ENCODE measurements at places on chromosomes 6 and 20.

DNA sequence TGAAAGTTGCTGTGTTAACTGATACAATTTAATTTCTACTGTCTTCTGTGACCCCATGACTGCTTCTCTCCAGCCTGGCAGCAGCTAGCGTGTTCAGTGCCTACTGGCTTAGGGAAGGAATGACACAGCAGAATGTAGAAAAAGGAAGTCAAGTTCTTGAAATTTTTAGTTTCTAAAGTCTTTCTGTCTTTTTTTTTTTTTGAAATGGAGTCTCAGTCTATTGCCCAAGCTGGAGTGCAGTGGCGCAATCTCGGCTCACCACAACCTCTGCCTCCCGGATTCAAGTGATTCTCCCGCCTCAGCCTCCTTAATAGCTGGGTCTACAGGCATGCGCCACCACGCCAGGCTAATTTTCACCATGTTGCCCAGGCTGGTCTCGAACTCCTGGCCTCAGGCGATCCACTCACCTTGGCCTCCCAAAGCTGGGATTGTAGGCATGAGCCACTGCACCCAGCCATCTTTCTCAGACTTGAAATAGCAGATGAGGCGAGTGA is 39.3 kb downstream of the PCNA start:
- H3K4me1 ChIP-seq = peaks cover 9% of the 10 kb centered on the region
- no peak overlapping the region for H3K27ac ChIP-seq
- H3K4me3 ChIP-seq = no peak overlapping the region

- H3K36me3 ChIP-seq = no peaks in the 10 kb centered on the region
- no peak for DNase-seq
- H3K4me1 ChIP-seq = no peaks in the 10 kb centered on the region
- H3K27me3 ChIP-seq = no peaks in the 10 kb centered on the region
- H3K4me3 ChIP-seq = no peak overlapping the region
Measured at GRCh38 chr6:162684961-162685360, 42.6 kb downstream of the PRKN start.

DNA sequence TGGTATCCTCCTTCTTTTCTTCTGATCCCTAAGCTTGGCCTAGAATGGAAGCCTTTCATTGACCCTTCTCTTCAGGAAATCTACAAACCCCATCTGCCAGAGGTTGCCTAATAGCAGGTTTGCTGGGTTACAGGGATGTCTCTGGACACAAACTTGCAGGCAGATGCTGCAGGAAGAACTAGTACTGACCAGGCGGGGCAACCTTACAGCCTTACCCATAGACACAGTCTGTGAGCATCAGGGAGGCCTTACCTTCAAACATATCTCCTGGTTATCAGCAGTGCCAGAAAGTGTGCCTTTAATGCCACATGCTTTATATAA is 2.6 kb downstream of the SCUBE3 start:
- H3K4me1 ChIP-seq = peaks cover 5% of the 10 kb centered on the region
- peaks cover 34% of the 10 kb centered on the region for H3K27me3 ChIP-seq
- no peak overlapping the region for H3K4me3 ChIP-seq
- DNase-seq = no peak
- H3K27ac ChIP-seq = no peak overlapping the region

GRCh38 chr20:63017826-63018411 is 11.2 kb upstream of the BHLHE23 start:
- no peak overlapping the region for H3K27ac ChIP-seq
- no peak for DNase-seq
- H3K36me3 ChIP-seq = no peaks in the 10 kb centered on the region
- no peak overlapping the region for H3K4me3 ChIP-seq

DNA sequence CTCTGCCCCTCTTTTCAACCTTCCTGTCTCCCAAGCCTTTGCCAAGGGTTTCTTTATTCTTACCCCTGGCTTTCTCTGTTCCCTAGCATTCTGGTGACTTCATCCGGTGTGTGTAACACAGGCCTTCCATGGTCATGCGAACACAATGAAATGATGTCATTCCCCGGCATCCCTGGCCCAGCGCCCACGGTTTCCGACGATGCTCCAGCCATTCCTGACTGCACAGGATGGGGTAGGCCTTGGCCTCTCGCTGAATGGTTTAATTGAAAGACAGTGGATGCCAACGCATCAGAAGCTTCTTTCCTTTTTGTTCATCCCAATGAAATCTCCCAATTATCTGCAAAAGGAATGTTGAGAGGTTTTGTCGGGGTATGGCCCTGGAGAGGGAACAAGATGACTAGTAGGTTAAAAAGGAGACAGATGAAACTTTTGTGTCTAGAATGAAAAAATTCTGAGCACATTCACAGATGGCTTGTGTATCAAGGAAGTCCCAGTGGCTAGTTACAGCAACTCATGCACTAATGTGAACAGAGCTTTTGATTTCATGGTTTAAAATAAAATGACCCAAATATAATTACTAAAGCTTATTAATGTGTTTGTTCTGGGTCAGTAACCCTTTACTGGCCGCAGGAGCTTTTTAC is 655.0 kb downstream of the QKI start:
- DNase-seq = peak; percentile 64
- H3K4me3 ChIP-seq = no peak overlapping the region
- no peaks in the 10 kb centered on the region for H3K36me3 ChIP-seq

GRCh38 chr6:2502998-2503674 is 247.6 kb downstream of the MYLK4 start:
- DNase-seq = no peak
- peaks cover 6% of the 10 kb centered on the region for H3K27me3 ChIP-seq

DNA sequence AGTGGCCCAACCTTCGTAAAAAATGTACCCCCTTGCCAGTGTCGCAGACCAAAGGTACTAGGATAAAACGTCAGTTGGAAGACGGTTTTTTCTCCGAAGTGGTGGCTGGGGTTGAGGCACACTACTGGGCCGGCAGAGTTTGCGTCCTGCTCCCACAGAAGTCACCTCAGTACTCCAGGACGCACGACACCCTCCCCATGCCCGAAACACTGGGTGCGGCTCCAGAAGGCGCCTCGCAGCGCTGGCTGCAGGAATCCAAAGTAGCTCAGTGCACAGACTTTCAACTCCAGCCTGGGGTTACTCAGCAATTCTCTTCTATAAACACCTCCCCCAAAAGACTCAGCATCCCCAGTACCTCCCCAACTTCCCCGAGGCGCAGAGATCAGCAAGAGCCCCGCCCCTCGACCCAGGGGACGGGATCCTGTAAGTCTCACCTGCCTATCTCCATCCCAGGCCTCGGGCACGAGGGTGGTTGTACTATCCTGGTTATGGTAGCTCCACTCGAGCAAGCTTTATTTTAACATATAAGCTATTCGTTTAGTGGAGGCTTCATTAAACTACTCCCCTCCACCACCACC is 88.2 kb downstream of the ZFP64 start:
- H3K4me3 ChIP-seq = peak overlapping the region; percentile 43
- H3K36me3 ChIP-seq = no peaks in the 10 kb centered on the region
- peaks cover 26% of the 10 kb centered on the region for H3K4me1 ChIP-seq
- H3K27me3 ChIP-seq = no peaks in the 10 kb centered on the region

DNA sequence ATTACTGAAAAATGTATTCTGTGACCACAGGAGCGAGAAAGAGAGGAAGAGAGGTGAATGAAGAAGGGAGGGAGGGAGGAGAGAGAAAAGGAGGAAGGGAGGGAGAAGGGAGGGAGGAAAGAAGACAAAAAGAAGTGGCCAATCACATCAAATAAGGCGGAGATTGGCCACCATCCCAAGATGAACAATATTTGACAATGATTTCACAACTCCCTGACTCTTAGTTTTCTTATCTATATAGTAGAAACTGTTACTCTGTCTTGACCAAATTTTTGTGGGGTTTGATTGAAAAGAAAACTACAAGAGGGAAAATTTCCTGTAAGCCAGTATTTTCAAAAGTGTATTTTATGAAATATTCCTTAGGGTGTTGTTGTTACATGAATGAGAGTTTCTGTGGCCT is 52.6 kb downstream of the FOXA2 start:
- H3K4me1 ChIP-seq = no peaks in the 10 kb centered on the region
- H3K27me3 ChIP-seq = no peaks in the 10 kb centered on the region
- no peak overlapping the region for H3K27ac ChIP-seq
- no peak overlapping the region for H3K4me3 ChIP-seq

GRCh38 chr20:19249106-19249879 is 36.9 kb downstream of the SLC24A3 start:
- no peak for DNase-seq
- H3K4me3 ChIP-seq = no peak overlapping the region
- H3K4me1 ChIP-seq = no peaks in the 10 kb centered on the region
- no peaks in the 10 kb centered on the region for H3K36me3 ChIP-seq
- no peaks in the 10 kb centered on the region for H3K27me3 ChIP-seq
- H3K27ac ChIP-seq = no peak overlapping the region

- H3K27me3 ChIP-seq = peaks cover 3% of the 10 kb centered on the region
- no peak overlapping the region for H3K27ac ChIP-seq
- H3K4me3 ChIP-seq = no peak overlapping the region
- no peaks in the 10 kb centered on the region for H3K36me3 ChIP-seq
- H3K4me1 ChIP-seq = peaks cover 11% of the 10 kb centered on the region
Measured at GRCh38 chr6:16950825-16951495, 150.9 kb upstream of the STMND1 start.

DNA sequence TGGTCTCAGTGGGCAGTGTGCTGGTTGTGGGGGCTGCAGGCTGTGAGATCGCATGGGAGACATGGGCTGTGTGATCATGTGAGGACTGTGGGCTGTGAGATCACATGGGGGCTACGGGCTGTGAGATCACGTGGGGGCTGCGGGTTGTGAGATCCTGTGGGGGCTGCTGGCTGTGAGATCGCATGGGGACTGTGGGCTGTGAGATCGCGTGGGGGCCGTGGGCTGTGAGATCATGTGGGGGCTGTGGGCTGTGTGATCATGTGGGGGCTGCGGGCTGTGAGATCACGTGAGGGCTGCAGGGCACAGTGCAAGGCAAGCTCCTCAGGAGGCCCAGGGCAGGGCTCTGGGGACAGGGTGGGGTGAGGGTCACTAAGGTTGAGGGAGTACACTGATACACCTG is 140.5 kb upstream of the CST7 start:
- H3K4me1 ChIP-seq = no peaks in the 10 kb centered on the region
- no peak overlapping the region for H3K4me3 ChIP-seq
- no peaks in the 10 kb centered on the region for H3K27me3 ChIP-seq
- H3K27ac ChIP-seq = no peak overlapping the region
- DNase-seq = no peak

DNA sequence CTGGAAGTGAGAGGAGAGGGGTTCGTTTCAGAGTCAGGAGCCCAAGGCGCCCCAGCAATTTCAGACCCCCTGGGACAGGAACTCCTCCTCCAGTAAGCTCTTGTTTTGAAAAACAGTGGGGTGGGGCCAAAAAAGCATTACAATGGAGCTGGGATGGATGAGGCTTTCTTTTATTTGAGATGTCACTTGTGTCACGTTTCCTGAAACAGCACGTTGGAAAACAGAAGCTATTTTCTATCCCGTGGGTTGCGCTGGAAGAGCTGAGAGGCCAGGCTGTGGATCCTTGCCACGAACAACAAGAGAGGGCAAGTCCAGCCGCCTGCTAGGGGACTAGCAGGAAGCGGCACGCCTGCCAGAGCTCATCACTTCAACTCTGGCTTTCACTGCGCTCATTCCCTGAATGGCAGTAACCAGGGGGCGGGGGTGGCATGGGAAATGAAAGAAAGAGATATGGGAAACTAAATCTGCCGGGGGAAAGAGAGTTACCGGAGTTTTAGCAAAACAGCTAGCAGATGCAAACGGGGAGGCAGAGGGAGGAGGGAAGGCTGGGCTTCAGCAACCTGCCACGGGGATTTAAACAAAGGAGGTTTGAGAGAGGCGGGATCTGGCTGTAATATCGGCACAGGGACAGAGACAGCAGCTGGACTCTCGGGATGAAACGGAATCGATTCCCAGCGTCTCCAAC is 34.6 kb downstream of the GCNT2 start:
- peaks cover 25% of the 10 kb centered on the region for H3K4me1 ChIP-seq
- DNase-seq = peak; percentile 82
- peak overlapping the region; percentile 57 for H3K4me3 ChIP-seq
- H3K27me3 ChIP-seq = no peaks in the 10 kb centered on the region
- peak overlapping the region; percentile 74 for H3K27ac ChIP-seq

- H3K27me3 ChIP-seq = peaks cover 1% of the 10 kb centered on the region
- DNase-seq = peak; percentile 79
- H3K36me3 ChIP-seq = no peaks in the 10 kb centered on the region
- H3K4me1 ChIP-seq = no peaks in the 10 kb centered on the region
- no peak overlapping the region for H3K4me3 ChIP-seq
Measured at GRCh38 chr20:25399037-25399430, 8.4 kb upstream of the ABHD12 start.

Data from endothelial cell of umbilical vein (primary cell).